ENCODE measurements at places on chromosomes 13 and 19. TPM values are rescaled to one million over a fixed set of nuclear protein-coding genes. Genes with fewer than 3 reads are reported as not detected.

Gene ALOX5AP
- polyA plus RNA-seq: 0.98 TPM

Gene ADAMTS10
- polyA plus RNA-seq: not detected

Gene NLRP12
- polyA plus RNA-seq: not detected

Gene SLC10A2
- polyA plus RNA-seq: 0.52 TPM

DNA sequence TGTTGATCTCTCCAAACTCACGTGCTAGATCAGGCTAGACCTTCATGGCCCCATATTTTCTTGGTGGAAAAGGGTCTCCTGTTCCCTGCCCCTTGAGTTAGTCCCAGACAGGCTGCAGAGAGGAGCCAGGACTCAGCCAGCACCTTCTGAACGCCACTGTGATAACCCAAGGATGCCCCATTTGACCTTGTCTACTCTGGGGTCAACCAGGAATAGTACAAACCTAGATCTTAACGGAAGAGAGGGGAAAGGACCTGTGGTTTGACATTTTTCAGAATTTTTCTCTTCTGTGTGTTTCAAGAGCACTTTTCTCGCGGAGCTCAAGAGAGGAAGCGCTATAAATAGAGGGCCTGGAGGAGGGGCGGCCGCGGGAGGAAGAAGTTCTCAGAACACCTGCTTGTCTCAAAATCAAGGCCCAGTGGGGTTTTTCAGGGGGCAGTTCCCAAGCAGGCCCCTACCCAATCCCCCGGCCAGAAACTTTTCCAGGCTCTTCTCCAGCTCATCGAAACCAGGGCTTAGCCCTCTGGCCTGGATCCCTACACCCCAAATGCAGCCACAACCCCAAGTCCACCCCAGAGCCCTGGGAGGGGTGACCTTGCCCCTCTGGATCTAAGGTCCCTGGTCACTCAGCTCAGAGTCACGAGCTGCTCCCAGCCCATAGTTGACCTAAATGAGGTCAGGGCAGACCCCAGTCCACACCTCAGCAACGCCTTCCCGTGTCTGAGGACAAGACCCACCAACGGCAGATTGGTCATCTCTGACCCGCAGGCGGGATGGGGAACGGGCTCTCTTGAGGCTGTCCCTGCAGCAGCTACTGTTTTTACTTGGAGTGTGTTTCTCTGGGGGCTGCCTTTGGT lies 75.6 kb upstream of the TM9SF2 start:
- DNase-seq: no peak

DNA sequence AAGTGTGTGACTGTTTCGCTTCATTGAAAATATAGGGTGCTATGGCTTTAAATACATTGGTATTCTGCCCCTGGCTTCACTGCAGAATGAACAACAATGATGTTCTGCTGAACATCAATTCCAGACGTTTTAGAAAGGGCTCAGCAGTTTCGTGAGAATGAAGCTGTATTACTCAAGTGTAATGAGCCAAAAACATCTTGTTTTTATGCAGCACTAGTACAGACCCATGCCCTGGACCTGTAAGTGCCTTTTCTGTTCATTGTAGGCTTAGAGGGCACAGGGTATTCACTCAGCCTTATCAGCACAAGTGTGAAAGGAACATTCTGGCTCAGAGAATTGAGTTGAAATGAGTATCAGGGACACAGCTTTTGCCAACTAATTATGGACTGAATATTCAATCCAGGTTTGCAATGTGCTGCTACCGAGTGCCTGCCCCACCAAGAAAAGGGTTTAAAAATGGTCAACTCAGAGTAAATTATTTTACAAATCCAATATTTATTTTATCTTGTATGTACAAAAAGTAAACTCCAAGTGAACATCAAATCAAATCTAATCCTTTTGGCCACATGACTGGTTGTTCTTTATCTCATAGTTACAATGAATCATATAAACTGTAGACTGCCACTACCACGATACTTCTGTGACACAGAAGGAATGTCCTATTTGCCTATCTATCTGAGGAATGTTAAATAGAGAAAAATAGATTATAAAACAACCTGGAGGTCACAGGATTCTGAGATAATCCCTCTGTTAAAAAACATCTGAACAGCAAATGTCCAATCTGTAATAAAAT lies 362.8 kb downstream of the NALCN start:
- no peak for DNase-seq

- DNase-seq: no peak
These were observed 37.8 kb downstream of the ELF1 start for GRCh38 chr13:40981361-40981760.

All from keratinocyte (primary cell).